ENCODE measurements at places on chromosomes 2 and 18. TPM values are rescaled to one million over a fixed set of nuclear protein-coding genes. Genes with fewer than 3 reads are reported as not detected.

Gene MLPH
- total RNA-seq, result 4.6 TPM

Gene SULT1C2
- 47.5 TPM for total RNA-seq

Gene CXCR1
- 1.4 TPM for total RNA-seq

Gene TTC31
- total RNA-seq, result 28.2 TPM

Gene REG1A
- total RNA-seq, result not detected

Gene DPYSL5
- 2.1 TPM for total RNA-seq

Gene MALL
- 11.5 TPM for total RNA-seq

Gene PLEK
- 7.6 TPM for total RNA-seq

Gene ANKRD36
- total RNA-seq, result 66.1 TPM

Gene MYOM1
- 92.8 TPM for total RNA-seq

Gene SRD5A2
- 0.06 TPM for total RNA-seq

Gene STK17B
- total RNA-seq, result 18.7 TPM

Gene TACR1
- 0.82 TPM for total RNA-seq

Gene DNAJB2
- total RNA-seq, result 56.4 TPM

Gene POLR1B
- 23.8 TPM for total RNA-seq

Gene TFCP2L1
- 68.4 TPM for total RNA-seq

Gene ALKAL2
- 2.7 TPM for total RNA-seq

Gene UGT1A4
- total RNA-seq, result 0.29 TPM

Gene CRACDL
- 4.6 TPM for total RNA-seq

Gene CENPA
- total RNA-seq, result 5.3 TPM

Gene INHA
- total RNA-seq, result 0.58 TPM

Gene SLC35F6
- 21.4 TPM for total RNA-seq

Gene GPBAR1
- total RNA-seq, result 1.9 TPM

Gene ZFAND2B
- total RNA-seq, result 27.9 TPM

Gene MYO3B
- total RNA-seq, result 13.5 TPM

Gene ALPI
- not detected for total RNA-seq

Gene CCL20
- total RNA-seq, result 1.3 TPM

Gene PSMA8
- total RNA-seq, result not detected

Gene CCDC68
- 9.3 TPM for total RNA-seq

Gene WDPCP
- total RNA-seq, result 27.1 TPM

Gene CYTIP
- 16.8 TPM for total RNA-seq

Gene SYT4
- total RNA-seq, result 1.1 TPM

Gene CYP26B1
- total RNA-seq, result 48.2 TPM

Gene GCG
- total RNA-seq, result not detected

Gene SIX3
- total RNA-seq, result not detected

Gene NEU4
- 0.99 TPM for total RNA-seq

Gene AFF3
- total RNA-seq, result 52.7 TPM

Gene BIN1
- 191 TPM for total RNA-seq

Gene NEU2
- total RNA-seq, result not detected

Gene CNDP1
- total RNA-seq, result 0.23 TPM

Gene BOK
- total RNA-seq, result 28.4 TPM

Gene SGPP2
- total RNA-seq, result 14.8 TPM

Gene GAREM1
- 27.9 TPM for total RNA-seq

Gene BOLL
- total RNA-seq, result 0.23 TPM

Gene STAT4
- total RNA-seq, result 6.7 TPM

Gene SRSF7
- 139 TPM for total RNA-seq

Gene CRYGA
- not detected for total RNA-seq
